B cell (primary cell): ENCODE measurements at places on chromosomes 6 and 20. TPM values are rescaled to one million over a fixed set of nuclear protein-coding genes. Genes with fewer than 3 reads are reported as not detected.

Gene TPX2
- total RNA-seq, result 0.30 and 0.41 TPM in 2 replicates

Gene HRH3
- total RNA-seq, result not detected in 2 replicates

- no peak for DNase-seq
Observed at GRCh38 chr6:45531999-45532595, 154.4 kb upstream of the SUPT3H start.

DNA sequence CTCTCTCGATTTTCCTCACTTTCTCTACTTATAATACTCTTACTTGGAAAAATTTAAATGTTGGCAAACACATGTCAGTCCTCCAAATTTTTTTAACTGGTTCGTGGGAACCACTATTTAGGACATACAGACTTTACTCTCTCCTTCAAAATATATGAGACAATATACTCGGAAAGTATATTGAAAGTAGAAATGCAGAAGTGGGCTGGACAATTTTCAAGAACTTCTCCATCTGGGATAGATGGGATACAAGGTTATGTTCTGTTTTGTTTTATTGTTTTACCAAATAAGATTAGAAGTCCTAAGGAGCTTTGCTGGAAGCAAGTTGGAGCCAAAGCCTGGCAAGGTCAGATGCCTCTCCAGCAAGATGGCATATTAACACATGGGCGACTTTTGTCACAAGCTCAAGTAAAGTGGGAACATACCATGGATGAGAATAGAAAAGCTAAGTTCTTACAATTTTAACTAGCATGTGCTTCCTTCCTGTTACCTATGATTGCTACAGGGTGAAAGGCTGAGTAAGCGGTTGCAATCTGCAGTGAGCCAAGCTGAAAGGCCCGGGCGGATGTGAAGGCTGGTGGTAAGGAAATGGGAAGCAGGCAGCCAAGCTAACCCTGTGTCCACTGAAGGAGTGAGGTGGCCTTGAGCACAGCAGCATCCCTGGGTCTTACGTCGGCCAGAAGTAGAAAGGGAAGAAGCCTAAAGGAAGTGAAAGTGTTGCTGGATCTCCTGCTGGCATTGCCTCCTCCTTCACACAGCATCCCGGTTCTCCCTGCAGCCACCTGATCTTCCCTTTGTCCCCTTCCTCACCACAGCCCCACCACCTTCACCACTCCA, 7.1 kb downstream of the MAP3K5 start:
- DNase-seq, result peak; percentile 64
